WTC11 (cell line): ENCODE measurements at places on chromosomes 4 and X. TPM values are rescaled to one million over a fixed set of nuclear protein-coding genes. Genes with fewer than 3 reads are reported as not detected.

The KIT gene
- 20.3 to 23.3 TPM (median 20.3 TPM) in 3 replicates for total RNA-seq

The ARMCX6 gene
- 27.0 to 30.3 TPM (median 28.4 TPM) in 3 replicates for total RNA-seq

The NAT8L gene
- 19.7 to 20.2 TPM (median 20.0 TPM) in 3 replicates for total RNA-seq

The TRIML2 gene
- total RNA-seq, result 88.9 to 115 TPM (median 94.4 TPM) in 3 replicates

The UGT2B15 gene
- 0.22 to 0.25 TPM (median 0.25 TPM) in 3 replicates for total RNA-seq

The NPY1R gene
- 18.0 to 21.5 TPM (median 21.3 TPM) in 3 replicates for total RNA-seq

The PCDH11X gene
- total RNA-seq, result 21.5 to 21.7 TPM (median 21.6 TPM) in 3 replicates

The AKAP14 gene
- 0.85 to 1.6 TPM in 2 of 3 replicates, not detected in the other for total RNA-seq

The DUSP21 gene
- not detected in 3 replicates for total RNA-seq

The DOCK11 gene
- 12.5 to 13.4 TPM (median 13.1 TPM) in 3 replicates for total RNA-seq

- DNase-seq, result peak; percentile 28
Measured at GRCh38 chr4:162865102-162865501, 301.6 kb downstream of the NAF1 start.

DNA sequence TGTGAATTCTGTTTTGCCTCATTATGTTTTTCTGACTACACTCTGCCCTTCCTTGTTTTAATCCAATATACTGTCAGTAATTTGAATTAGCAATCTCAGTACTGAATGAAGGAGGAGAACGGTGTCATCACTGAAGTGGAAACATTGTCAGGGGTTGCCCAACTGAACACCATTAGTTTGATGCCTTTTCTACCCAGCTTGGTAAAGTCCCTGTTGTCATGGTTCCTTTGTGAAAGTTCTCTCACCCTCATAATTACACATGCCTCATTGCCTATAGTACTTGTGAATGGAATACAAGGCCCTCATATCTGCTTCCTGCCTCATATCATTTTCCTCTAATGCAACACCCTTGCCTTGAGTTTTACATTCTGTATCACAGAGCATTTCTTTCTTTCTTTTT is 76.9 kb downstream of the RRAGB start:
- DNase-seq, result no peak

GRCh38 chrX:40694802-40695201 is 40.5 kb downstream of the MED14 start:
- no peak for DNase-seq

GRCh38 chrX:105451401-105451800 is 230.9 kb upstream of the TEX13A start:
- DNase-seq, result no peak

DNA sequence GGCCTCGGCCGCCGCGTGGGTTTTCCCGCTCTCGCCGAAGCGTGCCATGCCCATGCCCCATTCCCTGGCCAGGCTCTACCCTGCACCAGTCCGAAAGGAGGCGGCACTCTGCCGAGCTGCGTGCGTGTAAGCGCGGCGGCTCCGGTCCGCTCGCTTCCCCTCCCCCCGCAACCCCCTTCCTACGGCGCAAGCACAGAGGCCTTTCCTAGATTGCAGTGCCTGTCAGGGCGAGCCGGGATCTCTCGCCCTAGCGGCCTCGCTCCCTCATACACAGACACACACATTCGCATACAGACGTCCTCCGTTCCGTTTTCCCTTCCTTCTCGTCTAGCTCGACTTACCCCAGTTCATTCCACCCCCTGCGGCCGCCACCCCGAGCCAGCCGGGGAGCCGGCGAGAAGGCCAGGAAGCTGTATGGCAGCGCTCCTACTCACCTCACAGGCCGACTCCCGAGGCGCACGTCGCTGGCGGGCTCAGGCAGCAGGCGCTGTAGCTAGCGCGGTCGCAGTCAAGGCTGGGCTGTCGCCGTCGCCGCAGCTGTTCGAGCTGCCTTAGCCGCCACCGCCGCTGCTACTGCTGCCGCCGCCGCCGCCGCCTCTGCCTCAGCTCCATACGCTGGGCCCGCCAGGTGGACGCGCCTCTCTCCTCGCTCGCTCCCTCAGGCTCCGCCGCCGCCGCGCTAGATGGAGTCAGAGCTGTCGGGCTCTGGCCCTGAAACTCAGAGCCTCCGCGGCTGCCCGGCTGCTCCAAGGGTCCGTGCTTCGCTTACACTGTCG is 615 bp downstream of the NEXMIF start:
- peak; percentile 54 for DNase-seq

DNA sequence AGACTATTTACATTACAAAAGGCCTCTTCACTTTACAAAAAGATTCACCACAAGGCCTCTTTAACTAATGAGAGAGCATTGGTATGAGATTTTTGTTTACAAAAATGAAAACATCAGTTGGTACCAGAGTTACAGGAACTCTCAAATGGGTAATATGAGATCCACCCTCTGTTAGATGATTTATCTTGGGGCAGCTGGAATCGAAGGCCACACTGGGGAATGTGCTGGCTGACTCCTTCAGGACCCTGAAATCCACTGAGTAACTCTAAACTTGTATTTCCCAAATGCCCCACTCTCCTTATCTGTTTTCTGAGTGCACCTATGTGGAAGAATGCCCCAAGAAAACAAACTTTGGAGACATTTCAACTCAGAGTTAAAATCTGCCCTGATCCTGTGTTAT is 232.9 kb upstream of the F9 start:
- DNase-seq, result no peak

- peak; percentile 9 for DNase-seq
Measured at GRCh38 chrX:43618366-43619205, 37.5 kb upstream of the MAOA start.

GRCh38 chrX:338836-339400 is 20.3 kb upstream of the GTPBP6 start:
- no peak for DNase-seq

DNA sequence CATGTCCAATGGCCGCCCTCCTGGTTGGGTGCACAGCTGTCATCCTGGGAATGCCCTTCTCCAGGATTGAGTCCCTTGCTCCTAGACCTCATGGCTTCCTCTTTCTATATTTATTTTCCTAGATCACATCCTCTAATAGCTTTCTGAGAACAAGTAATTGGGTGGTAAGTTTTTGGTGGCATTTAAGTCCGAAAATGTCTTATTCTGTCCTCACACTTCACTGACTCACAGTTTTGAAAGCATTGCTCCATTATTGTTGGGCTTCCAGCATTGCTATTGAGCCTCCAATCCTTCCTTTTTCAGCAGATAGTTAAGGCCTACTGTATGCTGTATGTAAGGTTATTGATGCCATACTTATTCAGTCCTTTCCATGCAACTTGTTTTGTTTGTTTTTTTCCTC is 25.9 kb downstream of the PGM2 start:
- DNase-seq, result no peak

- DNase-seq, result no peak
Measured at GRCh38 chrX:23503835-23504539, 163.3 kb upstream of the PRDX4 start.

DNA sequence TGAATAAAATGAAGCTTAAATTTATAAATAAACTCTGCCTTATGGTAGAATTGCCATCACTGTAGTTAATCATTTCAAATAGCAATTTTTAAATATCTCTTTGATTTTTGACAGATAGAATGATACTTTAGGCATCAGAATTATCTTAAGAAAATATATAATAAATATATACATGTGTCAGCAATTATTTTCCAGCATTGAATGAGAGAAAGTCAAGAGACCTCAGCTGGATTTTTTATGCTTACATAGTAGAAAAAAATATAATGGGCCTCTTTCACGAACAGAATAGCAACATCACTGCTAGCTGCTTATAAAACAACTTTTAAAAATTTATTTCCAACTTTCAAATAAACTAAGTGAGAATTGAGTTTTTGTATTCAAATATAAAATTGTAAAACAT is 424.0 kb upstream of the MAGEB16 start:
- no peak for DNase-seq

DNA sequence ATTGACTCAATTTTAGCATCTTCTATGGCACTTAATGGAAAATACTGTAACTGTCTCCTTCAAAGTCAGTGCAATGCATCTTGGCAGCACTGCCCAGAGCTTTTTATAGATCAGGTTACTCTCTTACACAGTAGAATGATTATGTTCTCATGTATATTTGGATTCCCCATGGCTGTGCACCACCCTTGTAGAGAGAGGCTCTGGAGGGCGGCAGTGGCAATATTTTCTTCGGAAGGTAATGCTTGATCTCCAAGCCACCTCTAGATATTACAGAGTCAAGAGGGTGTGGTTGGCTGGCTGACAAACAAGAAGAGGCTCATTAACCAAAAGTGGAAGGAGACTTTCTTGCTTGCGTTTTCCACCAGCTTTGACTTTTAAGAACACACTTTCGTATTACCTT is 72.8 kb upstream of the ARSJ start:
- no peak for DNase-seq

DNA sequence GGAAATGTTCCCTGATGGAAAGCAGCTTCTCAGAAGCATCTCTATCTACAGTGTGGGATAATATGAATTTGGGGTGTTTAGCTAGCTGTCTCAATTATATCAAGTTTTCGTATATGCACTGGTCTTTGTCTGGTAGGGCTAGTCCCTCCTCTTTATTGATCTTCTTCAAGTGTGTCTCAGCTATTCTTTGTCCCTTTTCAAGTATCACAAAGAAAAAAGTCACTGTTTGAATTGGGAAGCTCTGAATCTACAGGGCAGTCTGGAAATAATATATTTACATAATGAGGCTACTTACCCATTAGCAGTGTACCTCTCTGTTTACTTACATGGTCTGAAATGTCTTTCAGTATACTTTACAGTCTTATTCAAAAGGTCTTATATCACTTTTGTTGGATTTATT is 526.0 kb downstream of the IL1RAPL1 start:
- DNase-seq, result no peak

GRCh38 chr4:69831646-69832325 is 28.2 kb downstream of the SULT1E1 start:
- no peak for DNase-seq

DNA sequence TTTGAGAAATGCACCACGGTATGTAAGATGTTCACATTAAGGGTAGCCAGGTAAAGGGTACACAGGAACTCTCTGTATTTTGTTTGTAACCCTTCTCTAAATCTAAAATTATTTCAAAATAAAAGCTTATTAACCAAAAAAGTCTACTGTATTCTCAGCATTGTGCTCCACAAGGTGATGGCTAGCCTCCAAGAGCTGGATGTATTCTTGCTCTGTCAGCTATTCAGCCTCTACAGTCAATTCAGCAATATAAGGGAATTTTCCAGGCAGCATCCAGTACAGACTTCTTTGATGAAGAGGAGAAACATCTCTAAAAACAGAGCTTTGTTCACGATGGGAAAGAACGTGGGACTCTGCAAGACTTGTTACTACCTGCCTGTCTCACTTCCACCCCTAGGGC is 63.5 kb upstream of the MAOA start:
- DNase-seq, result no peak

- DNase-seq, result no peak
Measured at GRCh38 chrX:70231666-70232065, 2.8 kb upstream of the AWAT1 start.
